ENCODE measurements at places on chromosomes 7 and 10. TPM values are rescaled to one million over a fixed set of nuclear protein-coding genes. Genes with fewer than 3 reads are reported as not detected.
A peak's percentile ranks its signal among the peaks of the same experiment; 100 is the strongest.

Gene LRRC61
- total RNA-seq: 6.4 TPM

Gene UCN3
- total RNA-seq: not detected

Gene C10orf62
- not detected for total RNA-seq

Gene GRID1
- total RNA-seq: not detected

Gene FFAR4
- total RNA-seq: not detected

Gene CTAGE6
- 0.73 TPM for total RNA-seq

Gene INA
- not detected for total RNA-seq

Gene CLEC5A
- total RNA-seq: not detected

DNA sequence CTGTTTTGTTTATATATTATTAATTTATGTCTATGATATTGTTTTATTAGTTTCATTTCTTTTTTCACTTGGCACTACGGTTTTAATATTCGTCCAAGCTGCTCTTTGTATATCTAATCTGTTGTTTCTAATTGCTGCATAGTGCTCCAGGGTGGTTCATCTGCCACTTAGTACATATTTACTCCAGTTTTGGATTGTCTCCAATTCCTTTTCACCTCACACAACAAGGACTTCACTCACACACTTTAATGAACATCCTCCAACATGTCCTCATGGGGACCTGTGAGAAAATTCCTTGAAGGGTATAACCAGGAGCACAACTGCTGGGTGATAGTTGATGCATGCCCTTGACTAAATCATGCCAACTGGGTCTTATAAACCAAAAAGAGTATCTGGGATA, 14.1 kb upstream of the NOC3L start:
- H3K4me3 ChIP-seq: no peak overlapping the region
- no peak for DNase-seq
- H3K4me1 ChIP-seq: peaks cover 2% of the 10 kb centered on the region
- no peak overlapping the region for H3K27ac ChIP-seq
- H3K36me3 ChIP-seq: peaks cover 4% of the 10 kb centered on the region

GRCh38 chr10:34476608-34477007, 338.5 kb downstream of the PARD3 start:
- H3K4me3 ChIP-seq: no peak overlapping the region
- no peak overlapping the region for H3K27ac ChIP-seq
- H3K36me3 ChIP-seq: no peaks in the 10 kb centered on the region
- no peak for DNase-seq
- H3K4me1 ChIP-seq: peaks cover 2% of the 10 kb centered on the region

- H3K27me3 ChIP-seq: peaks cover 47% of the 10 kb centered on the region
- H3K27ac ChIP-seq: no peak overlapping the region
- no peak overlapping the region for H3K4me3 ChIP-seq
These were observed 74.1 kb upstream of the PRSS58 start for GRCh38 chr7:142331941-142332340.

DNA sequence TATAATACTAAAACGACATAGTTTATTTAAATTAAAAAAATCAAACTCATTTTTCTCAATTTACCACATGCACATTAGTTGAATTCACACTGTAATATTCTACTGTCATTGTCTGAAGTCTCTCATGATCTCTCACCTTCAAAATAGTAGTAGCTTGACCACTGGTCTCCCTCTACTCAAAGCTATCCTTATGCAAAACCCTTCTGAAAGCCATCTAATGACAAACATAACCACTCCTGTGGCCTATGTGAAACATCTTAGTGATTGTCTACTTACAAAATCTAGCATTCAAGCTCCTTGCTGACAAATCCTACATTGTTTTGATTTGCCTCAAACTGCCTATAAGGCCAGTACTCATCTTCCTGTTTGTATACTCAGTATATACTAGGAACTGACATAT, 606.0 kb upstream of the GHITM start:
- DNase-seq: no peak
- H3K4me1 ChIP-seq: no peaks in the 10 kb centered on the region
- no peak overlapping the region for H3K4me3 ChIP-seq

DNA sequence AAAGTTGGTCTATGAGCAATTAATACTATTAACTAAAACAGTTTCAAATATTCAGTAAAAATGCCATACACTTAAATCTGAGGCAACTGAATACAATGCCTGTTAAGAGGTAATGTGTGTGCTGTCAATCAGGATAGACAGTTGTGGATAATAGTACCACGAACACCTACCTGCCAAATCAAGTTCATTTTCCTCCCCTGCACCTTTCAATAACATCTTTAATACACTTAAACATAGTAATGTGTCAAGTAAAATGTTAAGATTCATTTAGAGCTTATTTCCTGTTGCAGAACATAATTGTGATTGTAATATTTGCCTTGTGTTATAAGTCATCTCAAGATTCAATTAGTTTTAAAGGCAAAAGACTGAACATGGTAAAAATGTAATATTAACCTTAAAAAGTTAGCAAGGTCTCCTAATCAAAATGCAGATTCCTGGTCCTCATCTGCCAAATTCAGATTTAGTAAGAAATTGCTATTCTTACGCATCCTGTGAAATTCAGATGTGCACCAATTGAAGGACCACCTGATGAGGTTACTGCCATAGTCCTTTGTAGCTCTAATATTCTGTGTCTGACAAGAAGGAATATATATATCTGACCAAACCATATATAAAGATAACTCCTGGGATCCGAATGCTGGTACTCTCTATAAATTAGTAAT, 37.1 kb downstream of the COL1A2 start:
- H3K36me3 ChIP-seq: no peaks in the 10 kb centered on the region
- DNase-seq: no peak
- H3K27ac ChIP-seq: no peak overlapping the region
- peaks cover 16% of the 10 kb centered on the region for H3K27me3 ChIP-seq
- peaks cover 3% of the 10 kb centered on the region for H3K4me1 ChIP-seq

GRCh38 chr10:14397066-14397465, 66.3 kb upstream of the FRMD4A start:
- H3K27me3 ChIP-seq: peaks cover 6% of the 10 kb centered on the region
- H3K4me1 ChIP-seq: no peaks in the 10 kb centered on the region
- peaks cover 2% of the 10 kb centered on the region for H3K36me3 ChIP-seq

DNA sequence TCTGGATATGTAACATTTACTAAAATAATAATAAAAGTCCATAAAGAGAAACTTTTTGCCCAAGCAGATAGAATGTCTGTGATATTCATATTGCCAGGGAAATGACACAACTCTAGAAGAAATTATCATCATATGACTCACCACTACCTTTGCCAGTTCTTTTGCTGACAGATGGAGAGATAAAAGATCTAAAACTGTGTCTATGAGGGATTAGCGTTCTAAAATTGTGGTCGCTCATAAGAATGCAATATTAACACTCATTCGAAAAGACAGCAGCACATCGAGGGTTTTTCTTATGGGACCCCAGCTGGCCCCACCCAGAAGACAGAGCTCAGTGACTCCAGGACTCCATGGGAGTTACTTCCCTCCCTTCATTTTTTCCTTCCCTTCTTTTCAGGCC, 16.6 kb upstream of the LANCL2 start:
- peaks cover 42% of the 10 kb centered on the region for H3K27me3 ChIP-seq
- H3K36me3 ChIP-seq: no peaks in the 10 kb centered on the region
- H3K4me3 ChIP-seq: peak overlapping the region; percentile 12
- peaks cover 6% of the 10 kb centered on the region for H3K4me1 ChIP-seq
- H3K27ac ChIP-seq: no peak overlapping the region

- H3K4me1 ChIP-seq: peaks cover 11% of the 10 kb centered on the region
- H3K27me3 ChIP-seq: peaks cover 5% of the 10 kb centered on the region
- DNase-seq: no peak
- no peak overlapping the region for H3K4me3 ChIP-seq
These were observed 30.2 kb downstream of the USP6NL start for GRCh38 chr10:11581213-11581612.

DNA sequence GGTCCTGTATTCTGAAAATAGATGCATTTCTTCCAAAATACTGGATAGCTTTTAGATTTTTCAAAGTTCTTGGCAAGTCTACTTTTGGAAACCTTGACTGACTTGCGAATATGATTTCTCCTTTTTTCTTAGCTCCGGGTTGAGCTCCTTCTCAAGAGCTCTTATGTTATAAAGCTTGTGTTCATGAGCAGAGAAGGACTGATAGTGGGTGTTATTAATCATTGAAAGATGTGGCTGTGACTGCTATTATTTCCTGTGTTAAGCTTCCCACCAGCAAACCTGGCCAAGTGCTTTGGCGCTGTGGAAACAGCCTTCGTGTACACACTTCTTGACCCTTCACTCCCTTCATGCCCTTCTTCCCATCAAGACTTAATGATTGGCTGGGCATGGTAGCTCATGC, 98.2 kb downstream of the KIAA1217 start:
- H3K27ac ChIP-seq: no peak overlapping the region
- H3K27me3 ChIP-seq: no peaks in the 10 kb centered on the region
- DNase-seq: no peak
- H3K4me1 ChIP-seq: no peaks in the 10 kb centered on the region
- H3K4me3 ChIP-seq: no peak overlapping the region

- no peak overlapping the region for H3K4me3 ChIP-seq
- no peak for DNase-seq
- H3K36me3 ChIP-seq: peaks cover 3% of the 10 kb centered on the region
- peaks cover 74% of the 10 kb centered on the region for H3K27me3 ChIP-seq
- H3K4me1 ChIP-seq: peaks cover 6% of the 10 kb centered on the region
- no peak overlapping the region for H3K27ac ChIP-seq
These were observed 15.8 kb upstream of the LYZL2 start for GRCh38 chr10:30645340-30645827.

DNA sequence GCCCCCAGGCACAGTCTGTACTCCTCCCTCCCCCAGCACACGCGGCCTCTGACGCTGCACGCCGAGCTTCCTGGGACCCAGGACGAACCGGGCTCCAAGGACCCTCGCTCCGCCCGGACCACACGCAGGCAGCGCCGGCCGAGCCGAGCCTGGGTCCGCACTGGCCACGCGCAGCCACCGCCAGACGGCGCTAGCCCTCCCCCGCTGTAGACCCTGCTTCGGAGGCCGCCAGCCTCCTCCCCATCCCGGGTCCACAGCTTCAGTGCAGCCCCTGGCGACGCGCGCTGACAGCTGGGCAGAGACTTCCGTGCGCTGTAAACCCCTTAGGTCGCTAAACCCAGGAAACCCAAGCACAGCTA, 936 bp upstream of the TCERG1L start:
- no peaks in the 10 kb centered on the region for H3K36me3 ChIP-seq
- no peak overlapping the region for H3K27ac ChIP-seq
- H3K4me3 ChIP-seq: peak overlapping the region; percentile 5
- no peak for DNase-seq

GRCh38 chr10:61902445-61903220, 1.1 kb downstream of the ARID5B start:
- peaks cover 36% of the 10 kb centered on the region for H3K4me1 ChIP-seq
- peak overlapping the region; percentile 93 for H3K4me3 ChIP-seq
- peak; percentile 30 for DNase-seq
- H3K36me3 ChIP-seq: peaks cover 4% of the 10 kb centered on the region
- H3K27me3 ChIP-seq: no peaks in the 10 kb centered on the region

- H3K36me3 ChIP-seq: no peaks in the 10 kb centered on the region
These were observed 118.6 kb upstream of the BTBD16 start for GRCh38 chr10:122152544-122152943.

DNA sequence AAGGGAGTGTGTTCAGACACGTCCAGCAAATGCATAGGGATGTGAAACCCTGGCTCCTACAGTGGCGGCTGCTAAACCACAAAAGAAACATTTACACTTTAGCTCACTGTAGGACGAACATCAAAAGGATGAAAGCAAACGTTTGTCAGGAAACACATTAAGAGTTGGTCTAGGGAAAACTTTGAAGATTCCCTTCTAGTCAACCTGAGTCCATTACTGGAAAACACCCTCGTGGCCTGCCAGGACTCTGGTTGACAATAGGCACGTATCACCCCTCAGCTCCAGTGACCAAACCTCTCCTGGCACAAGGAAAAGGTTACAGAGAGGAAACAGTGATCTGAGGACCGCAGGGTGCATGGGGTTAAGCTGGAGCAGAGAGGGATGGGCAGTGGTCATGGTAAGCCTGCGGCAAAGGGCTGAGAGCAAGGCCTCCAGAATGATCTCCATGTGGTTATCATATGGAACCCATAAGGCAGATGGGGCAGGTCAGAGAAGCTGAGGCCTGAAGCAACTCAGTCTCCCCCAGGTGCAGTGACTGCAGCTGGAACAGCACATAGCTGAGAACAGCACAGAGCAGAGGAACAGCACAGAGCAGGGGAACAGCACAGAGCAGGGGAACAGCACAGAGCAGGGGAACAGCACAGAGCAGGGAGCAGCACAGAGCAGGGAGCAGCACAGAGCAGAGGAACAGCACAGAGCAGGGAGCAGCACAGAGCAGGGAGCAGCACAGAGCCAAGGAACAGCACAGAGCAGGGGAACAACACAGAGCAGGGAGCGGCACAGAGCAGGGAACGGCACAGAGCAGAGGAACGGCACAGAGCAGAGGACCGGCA, 49.9 kb downstream of the CHST15 start:
- H3K4me3 ChIP-seq: no peak overlapping the region
- no peak overlapping the region for H3K27ac ChIP-seq
- no peaks in the 10 kb centered on the region for H3K36me3 ChIP-seq
- no peak for DNase-seq

- peaks cover 29% of the 10 kb centered on the region for H3K27me3 ChIP-seq
- H3K4me3 ChIP-seq: no peak overlapping the region
- peaks cover 3% of the 10 kb centered on the region for H3K4me1 ChIP-seq
- H3K27ac ChIP-seq: no peak overlapping the region
- no peak for DNase-seq
- H3K36me3 ChIP-seq: peaks cover 4% of the 10 kb centered on the region
These were observed 479.7 kb downstream of the RPS24 start for GRCh38 chr10:78513330-78513729.

DNA sequence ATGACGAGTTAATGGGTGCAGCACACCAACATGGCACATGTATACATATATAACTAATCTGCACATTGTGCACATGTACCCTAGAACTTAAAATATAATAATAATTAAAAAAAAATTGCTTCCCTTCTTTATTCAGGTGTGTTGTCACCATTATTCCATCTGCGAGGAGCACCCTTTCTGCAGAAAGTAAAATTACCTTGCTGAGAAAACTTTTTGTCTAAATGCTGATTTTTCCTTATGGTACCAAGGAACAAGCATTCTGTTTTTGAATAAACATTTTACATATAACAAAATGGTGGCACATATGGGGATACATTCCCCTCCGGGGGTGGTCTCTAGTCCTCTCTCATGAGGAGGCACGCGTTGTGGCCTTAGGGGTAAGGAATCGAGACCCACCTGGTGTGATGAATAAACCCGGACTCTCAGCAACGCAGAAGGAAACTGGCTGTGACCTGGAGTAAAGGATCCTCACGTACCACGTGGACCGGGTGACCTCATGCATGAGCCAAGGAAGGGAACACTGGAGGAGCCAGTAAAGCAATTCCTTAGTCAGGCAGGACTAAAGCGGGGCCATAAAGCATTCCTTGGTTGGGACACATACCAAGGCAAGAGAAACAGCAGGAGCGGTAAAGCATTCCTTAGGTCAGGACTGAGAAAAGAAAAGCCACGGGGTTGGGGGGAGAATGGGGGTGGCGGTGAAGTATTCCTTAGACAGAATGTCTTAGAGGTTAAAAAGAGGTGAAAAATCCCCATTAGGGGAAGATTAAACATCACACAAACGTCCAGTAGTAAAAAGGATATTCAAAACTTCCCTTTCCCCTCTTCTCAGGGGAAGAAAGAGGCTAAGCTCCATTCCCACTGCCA, 20.8 kb upstream of the OPTN start:
- DNase-seq: no peak
- H3K36me3 ChIP-seq: no peaks in the 10 kb centered on the region
- H3K27me3 ChIP-seq: peaks cover 19% of the 10 kb centered on the region
- no peaks in the 10 kb centered on the region for H3K4me1 ChIP-seq
